ENCODE measurements at places on chromosomes 1 and 21. TPM values are rescaled to one million over a fixed set of nuclear protein-coding genes. Genes with fewer than 3 reads are reported as not detected.

DNA sequence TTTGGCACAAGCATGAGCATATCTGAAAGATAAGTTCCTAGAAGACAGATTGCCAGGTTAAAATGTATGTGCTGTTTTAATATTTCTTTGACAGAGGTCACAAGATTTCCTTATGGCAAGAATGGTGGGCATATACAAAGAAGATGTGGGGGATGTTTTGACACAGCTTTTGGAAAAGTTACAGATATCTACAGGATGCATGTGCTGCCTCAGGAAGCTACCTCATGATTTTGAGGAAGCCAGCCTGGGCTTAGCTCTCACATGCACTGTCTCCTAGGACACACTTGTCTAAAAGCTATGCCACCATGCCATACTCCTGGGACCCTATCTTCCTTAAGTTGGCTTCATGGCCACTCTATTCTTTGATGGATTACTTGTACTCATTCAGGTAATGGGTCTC lies 99.9 kb downstream of the C1orf94 start:
- H3K4me3 ChIP-seq, result no peak overlapping the region
- no peak for DNase-seq
- H3K27ac ChIP-seq, result no peak overlapping the region
- H3K4me1 ChIP-seq, result no peaks in the 10 kb centered on the region
- H3K36me3 ChIP-seq, result no peaks in the 10 kb centered on the region

- DNase-seq, result no peak
- no peak overlapping the region for H3K4me3 ChIP-seq
- H3K27me3 ChIP-seq, result no peaks in the 10 kb centered on the region
- no peaks in the 10 kb centered on the region for H3K36me3 ChIP-seq
- H3K4me1 ChIP-seq, result no peaks in the 10 kb centered on the region
- H3K27ac ChIP-seq, result no peak overlapping the region
Observed at GRCh38 chr1:102858695-102859094, 249.6 kb downstream of the COL11A1 start.

DNA sequence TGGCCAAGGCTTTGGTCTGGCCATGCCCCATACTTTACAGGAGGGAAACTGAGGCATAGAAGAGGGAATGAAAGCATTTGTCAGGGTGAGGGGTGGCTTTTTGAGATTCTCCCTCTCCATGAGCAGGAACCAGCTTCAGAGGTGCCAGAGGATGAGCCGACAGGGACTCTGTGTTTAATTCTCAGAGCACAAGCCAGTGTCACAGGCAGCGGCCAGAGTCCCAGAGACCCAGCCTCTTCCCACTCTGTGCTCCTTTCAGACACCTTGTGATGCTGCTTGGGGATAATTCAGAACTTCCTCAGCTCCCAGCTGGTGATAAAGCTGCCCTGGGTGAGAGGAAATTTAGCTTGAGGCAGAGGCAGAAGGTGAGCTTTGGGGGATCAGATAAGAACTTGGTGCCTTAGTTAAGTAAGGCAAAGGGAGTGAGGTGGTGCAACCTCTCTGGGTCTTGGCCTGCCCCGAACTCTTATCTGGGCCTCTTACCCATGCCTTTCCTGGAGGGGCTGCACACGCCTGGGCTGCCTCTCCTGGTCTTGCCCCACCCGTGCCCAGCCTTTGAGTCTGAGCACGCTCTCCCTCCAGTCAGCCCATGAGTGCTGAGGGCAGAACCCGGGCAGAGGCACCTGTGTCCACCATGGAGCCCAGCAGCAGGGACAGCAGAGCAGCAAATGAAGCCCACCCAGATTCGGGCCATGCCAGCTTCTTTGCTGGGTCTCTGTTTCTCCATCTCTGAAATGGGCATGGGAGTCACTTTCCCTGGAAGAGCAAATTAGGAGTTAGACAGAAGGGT lies 175.6 kb upstream of the C1orf174 start:
- no peaks in the 10 kb centered on the region for H3K27me3 ChIP-seq
- no peaks in the 10 kb centered on the region for H3K4me1 ChIP-seq
- DNase-seq, result no peak
- H3K4me3 ChIP-seq, result no peak overlapping the region
- H3K27ac ChIP-seq, result no peak overlapping the region

Gene TMPRSS15
- not detected for total RNA-seq

DNA sequence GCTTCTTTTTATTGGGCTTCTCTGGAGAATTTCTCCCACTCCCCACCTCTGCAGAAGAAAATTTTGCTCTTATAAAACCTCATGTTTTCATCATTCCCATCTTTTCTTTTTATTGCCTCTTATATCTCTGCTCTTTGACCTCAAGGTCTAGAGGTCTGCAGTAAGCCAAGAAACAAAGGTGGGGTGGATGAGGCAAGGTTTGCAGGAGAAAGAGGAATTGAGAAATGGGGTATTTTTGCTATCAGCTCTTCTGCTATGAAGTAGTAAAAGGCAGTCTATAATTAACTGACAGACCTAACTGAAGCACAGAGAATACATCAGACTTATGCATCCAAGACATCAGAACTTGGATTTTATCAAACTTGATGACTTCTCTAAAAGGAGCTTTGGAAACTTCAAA lies 22.9 kb downstream of the SYT11 start:
- no peak overlapping the region for H3K27ac ChIP-seq
- no peaks in the 10 kb centered on the region for H3K36me3 ChIP-seq
- no peaks in the 10 kb centered on the region for H3K27me3 ChIP-seq
- no peak overlapping the region for H3K4me3 ChIP-seq
- DNase-seq, result no peak

- H3K27me3 ChIP-seq, result no peaks in the 10 kb centered on the region
- H3K4me3 ChIP-seq, result no peak overlapping the region
- H3K27ac ChIP-seq, result peak overlapping the region; percentile 13
- peaks cover 21% of the 10 kb centered on the region for H3K4me1 ChIP-seq
- no peaks in the 10 kb centered on the region for H3K36me3 ChIP-seq
Observed at GRCh38 chr1:20223551-20224419, 37.5 kb upstream of the PLA2G2C start.

Gene TNFRSF14
- total RNA-seq, result 47.5 TPM

GRCh38 chr1:29758781-29759499 lies 522.6 kb downstream of the PTPRU start:
- no peaks in the 10 kb centered on the region for H3K4me1 ChIP-seq
- H3K4me3 ChIP-seq, result no peak overlapping the region
- H3K27ac ChIP-seq, result no peak overlapping the region
- no peak for DNase-seq

- H3K4me1 ChIP-seq, result no peaks in the 10 kb centered on the region
- no peak overlapping the region for H3K27ac ChIP-seq
- no peak overlapping the region for H3K4me3 ChIP-seq
- H3K36me3 ChIP-seq, result no peaks in the 10 kb centered on the region
- no peak for DNase-seq
- H3K27me3 ChIP-seq, result no peaks in the 10 kb centered on the region
Observed at GRCh38 chr1:221783936-221784335, 42.0 kb upstream of the DUSP10 start.

Gene LMX1A
- total RNA-seq, result not detected

GRCh38 chr1:163427279-163427678 lies 105.5 kb downstream of the NUF2 start:
- H3K36me3 ChIP-seq, result no peaks in the 10 kb centered on the region
- no peaks in the 10 kb centered on the region for H3K27me3 ChIP-seq
- H3K4me3 ChIP-seq, result no peak overlapping the region
- no peak for DNase-seq

GRCh38 chr1:93078986-93079654 lies at the start of gene MTF2:
TSS of gene MTF2 (plus strand) at chr1:93079283. CDS start at chr1:93079527, 244 bp downstream.
- no peaks in the 10 kb centered on the region for H3K36me3 ChIP-seq
- peak; percentile 94 for DNase-seq
- H3K27me3 ChIP-seq, result no peaks in the 10 kb centered on the region
- H3K27ac ChIP-seq, result peak within 1 kb of the TSS; percentile 81

Gene SPRR2E
- not detected for total RNA-seq

Gene CD2
- 9.7 TPM for total RNA-seq

All from thyroid gland (tissue), 4 donors.